GM19239 (cell line): ENCODE measurements at places on chromosomes 16 and 17.

GRCh38 chr17:60766778-60767190 lies 89.1 kb downstream of the BCAS3 start:
- no peak for DNase-seq

DNA sequence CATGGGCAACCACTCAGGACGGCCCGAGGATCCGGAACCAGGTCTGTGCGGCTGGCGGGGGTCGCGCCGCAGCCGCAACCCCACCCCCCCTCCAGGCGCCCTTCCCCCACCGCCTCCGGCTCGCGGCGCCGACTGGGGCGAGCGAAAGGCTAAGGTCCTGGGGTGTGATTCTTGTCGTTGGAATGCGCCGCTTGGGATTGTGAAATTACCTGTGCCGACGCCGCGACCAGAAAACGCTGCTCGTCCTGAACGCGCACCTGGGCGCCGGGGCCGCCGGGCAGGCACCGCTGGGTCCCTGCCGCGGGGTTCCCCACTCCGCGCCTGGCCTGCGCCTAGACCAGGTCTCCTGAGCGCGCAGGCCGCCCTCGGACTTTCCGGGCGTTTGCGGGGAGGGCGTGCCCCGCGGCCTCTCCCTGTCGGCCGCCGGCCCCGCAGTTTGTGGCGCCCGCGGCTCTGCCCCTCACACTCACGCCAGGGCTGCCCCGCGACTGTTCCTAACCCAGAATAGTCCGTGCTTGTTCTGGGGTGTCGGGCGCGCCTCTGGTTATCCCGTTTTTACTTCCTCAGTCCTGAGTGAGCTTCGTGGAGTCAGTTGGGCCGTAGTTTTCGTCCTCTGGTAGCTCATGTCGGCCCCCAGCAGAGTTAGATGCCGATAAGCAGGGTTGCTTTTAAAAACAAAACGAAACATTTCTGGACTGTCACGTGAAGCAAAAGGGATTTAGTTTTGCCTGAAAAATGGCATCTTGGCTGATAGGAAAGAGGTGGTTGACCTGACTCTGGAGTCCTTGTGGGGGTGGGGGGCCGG lies 147.2 kb downstream of the SPECC1 start:
- peak; percentile 25 for DNase-seq

GRCh38 chr16:24013864-24014645 lies 178.3 kb downstream of the PRKCB start:
- DNase-seq, result peak; percentile 72

- no peak for DNase-seq
These were observed 138.2 kb downstream of the CMIP start for GRCh38 chr16:81582655-81583441.

GRCh38 chr17:31281061-31281460 lies 16.0 kb downstream of the OMG start:
- no peak for DNase-seq

DNA sequence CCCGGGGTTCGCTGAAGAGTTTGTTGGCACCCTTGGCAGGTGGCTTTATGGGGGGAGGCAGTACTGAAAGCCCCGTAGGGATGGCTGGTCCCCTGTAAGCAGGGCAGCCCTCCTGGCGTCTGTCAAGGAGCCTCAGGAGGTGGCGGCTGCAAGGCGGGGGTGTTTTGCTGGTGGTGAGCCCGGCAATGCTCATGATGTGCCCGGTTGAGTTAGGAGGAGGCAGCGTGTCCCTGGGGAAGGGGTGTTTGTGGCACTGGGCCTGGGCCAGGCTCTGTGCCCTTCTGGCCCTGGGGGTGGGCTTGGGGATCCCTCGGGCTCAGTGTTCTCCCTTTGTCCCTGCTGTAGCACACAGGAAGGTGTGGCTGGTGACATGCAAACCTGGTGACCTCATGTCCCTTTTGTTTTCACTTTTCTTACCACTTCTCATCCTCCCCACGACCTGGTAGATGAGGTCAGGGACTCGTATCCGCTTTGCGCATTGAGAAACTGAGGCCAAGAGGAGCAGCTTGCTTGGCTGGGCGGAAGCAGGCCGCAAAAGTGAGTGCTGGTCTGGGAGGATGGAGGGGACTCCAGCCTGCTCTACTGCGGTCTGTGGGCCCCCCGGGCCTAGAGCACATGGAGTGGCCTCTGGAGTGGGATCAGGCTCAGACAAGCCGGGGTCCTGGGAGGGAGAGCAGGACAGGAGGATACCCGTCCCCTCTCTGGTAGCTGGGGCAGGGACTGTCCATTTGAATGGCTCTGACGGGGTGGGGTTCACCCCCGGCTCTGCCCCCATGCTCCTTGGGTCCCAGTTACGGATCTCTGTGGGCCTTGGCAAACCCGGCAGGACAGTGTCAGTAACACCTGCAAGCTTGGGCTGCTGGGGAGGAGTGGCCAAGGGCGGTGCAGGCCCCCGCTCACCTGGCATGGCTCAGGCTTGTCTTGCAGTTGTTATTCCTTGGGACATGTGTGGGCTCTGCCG lies 2.2 kb downstream of the SNN start:
- DNase-seq, result no peak

GRCh38 chr16:15699819-15700218 lies 49.8 kb downstream of the NDE1 start:
- no peak for DNase-seq

DNA sequence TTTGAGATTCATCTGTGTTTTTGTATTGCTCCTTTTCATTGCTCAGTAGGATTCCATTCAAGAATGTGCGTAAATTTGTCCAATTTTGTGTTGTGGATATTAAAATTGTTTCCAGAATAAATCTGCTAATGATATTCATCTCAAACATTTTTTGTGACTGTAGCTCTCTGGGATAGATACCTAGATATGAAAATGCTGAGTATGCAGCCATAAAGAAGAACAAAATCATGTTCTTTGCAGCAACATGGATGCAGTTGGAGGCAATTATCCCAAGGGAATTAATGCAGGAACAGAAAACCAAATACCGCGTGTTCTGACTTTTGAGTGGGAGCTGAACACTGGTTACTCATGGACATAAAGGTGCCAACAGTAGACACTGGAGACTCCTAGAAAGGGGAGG lies 40.2 kb upstream of the ATF7IP2 start:
- no peak for DNase-seq
